ENCODE measurements at places on chromosomes 4 and X.

DNA sequence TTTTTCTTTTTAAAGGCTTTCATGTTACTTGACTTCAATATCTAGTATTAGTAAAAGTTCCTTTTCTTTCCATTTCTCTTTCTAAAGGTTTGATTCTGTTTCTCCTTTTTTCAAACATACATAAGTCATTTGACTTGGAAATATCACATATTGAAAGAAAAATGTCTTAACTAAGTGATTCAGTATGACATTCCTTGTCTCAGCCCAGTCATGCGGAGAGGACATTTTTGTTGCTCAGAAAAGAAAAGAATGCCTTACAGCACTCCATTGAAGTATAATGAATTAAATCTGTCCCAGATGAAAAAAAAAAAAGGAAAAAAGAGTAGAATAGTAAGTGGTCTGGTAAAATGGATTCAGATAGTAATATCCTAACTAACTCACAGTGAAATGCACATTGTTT lies 466.1 kb downstream of the ADGRL3 start:
- no peak for DNase-seq

DNA sequence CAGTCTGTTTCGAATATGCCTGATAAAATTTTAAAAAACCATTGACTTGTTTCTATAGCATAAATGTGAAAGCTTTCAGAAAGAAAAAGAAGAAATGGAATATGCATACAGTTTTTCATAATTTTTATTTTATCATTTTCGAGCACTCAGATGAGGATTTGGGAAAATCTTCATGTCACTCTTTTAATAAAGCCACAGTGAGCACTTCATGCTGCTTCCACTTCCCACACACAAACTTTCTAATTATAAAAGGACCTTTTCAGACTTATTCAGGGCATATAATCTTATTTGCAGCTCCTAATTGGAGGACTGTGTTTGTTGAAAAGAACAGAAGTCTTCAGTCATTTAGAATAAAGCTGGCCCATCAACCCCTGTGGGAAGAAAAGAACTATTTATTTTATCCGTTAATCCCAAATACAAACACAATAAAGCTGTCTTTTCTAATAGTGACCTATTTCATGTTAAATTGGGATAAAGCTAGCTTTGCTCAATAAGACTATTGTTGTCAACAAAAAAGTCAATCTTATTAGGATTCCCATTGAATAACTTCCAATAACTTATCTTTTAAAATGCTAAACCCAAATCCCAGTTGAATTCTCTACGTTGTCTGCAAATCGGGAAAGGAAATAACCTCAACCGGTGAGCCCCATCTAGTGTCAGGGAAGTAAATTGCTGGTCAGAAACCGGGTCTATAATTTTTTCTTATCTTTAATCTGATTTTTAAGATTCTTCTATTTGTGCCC lies 211.5 kb downstream of the PDGFRA start:
- peak; percentile 48 for DNase-seq

DNA sequence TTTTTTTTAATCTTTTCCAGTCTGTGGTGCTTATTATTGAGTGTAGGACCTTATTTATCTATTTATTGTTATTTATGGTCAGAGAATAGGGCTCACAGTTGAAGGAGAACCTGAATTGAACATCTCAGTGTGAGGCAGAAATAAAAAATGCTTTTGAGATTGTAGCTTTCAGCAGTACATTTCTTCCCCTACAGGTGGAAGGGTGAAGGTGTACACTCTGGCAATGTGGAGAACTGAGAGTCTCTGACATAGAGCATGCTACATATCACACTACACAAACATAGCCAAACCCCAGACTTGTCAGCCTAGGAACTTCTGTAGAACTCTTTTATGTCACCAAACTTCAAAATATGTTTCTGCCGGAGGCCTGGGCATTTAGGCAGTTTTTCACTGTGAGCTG lies 140.2 kb downstream of the STIM2 start:
- no peak for DNase-seq

GRCh38 chr4:48073567-48074103 lies 57.1 kb downstream of the NIPAL1 start:
- DNase-seq = no peak

DNA sequence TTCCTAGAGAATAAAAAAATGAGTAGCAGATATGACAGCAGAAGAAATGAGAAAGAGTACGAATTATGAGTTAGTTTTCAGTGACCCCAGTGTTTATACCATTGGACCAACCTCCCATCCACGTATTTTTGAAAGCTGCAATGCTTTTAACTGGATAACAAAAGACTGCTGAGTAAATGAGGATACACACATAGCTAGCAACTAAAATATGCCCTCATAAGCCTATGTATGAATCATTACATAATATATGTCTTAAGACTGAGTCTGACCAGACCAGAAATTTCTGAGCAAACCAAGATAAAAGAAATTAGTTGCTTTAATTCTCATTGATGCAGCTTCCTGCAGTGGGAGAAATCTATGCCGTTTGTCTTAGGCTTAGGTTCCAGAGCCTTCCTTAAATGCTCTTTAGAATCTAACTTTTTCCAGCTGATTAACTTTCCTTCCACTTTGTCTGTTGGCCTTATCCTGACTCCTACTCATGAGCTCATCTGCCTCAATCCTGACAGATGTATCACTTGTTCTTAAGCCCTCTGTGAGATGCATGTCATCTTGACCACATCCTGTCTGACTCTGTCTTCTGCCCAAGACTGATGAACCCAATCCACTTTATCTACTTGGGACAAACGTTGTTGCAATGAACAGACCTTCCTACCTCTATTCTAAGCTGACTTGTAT lies 301.4 kb upstream of the AADAT start:
- no peak for DNase-seq

DNA sequence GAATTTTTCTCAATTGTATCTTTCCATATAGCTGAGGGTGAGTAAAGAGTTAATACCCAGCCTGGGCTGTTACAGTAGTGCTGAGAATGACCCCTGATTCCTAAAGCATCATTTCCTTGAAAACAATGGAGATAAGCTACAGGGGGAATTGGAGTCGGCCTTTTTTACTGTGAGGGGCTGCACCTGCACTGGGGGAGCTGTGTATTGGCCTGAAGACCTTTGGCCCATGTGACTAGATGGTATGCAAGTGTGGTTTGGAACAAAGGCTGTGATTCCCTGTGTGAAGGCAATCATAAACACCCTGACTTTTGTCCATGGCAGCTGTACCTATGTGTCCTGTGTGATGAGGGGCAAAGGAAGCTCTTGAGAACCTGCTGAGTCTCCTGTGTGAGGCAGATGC lies 124.0 kb upstream of the HPGD start:
- DNase-seq = no peak

GRCh38 chr4:59570860-59571476 lies 1629.2 kb upstream of the ADGRL3 start:
- DNase-seq = no peak

GRCh38 chr4:181569553-181569952 lies 673.6 kb upstream of the TENM3 start:
- no peak for DNase-seq

DNA sequence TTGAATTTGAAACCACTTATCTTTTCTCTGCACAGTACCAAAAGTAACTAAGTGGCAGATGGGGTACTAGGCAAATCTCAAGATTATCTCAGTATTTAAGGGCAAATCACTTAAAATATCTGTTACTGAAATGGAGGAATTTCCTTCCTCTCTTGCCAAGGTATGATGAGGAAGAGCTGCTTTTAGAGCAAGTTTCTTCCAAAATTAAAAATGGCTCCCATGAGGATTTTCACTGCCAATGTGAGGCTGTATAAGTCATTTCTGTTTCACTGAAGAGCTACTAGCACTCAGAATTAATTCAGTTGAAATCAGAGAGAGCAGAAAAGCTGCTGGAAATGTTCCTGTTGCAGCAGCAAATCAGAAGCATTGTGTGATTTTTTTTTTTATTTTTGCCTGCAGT lies 43.4 kb downstream of the GABRB1 start:
- no peak for DNase-seq

GRCh38 chr4:17846266-17846665 lies 35.5 kb downstream of the NCAPG start:
- no peak for DNase-seq

GRCh38 chr4:139975830-139976272 lies 178.1 kb downstream of the MAML3 start:
- DNase-seq = peak; percentile 84

DNA sequence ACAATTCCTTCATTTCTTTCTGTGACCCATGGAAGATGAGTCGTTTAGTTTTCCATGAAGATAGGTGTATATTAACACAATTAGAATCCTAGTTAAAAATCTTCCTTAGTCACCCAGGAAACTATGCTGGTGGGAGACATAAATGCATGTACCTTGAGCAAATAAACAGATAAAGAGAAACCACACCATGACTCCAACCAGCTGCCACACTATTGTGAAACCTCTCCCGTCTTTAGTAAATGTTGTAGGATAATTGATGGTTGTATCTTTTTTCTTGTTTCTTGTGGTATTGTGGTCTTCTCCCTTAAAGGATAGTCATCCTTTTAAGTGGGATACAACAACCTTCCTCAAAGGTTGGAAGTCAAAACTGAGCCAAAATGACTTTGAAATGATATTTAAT lies 103.8 kb upstream of the LEF1 start:
- DNase-seq = no peak
